Right ventricle myocardium inferior (tissue), 1 donor: ENCODE measurements at places on chromosomes 13 and 19. TPM values are rescaled to one million over a fixed set of nuclear protein-coding genes. Genes with fewer than 3 reads are reported as not detected.

The CDX2 gene
- total RNA-seq = not detected

The CYP2A6 gene
- not detected for total RNA-seq

The DAND5 gene
- 9.9 TPM for total RNA-seq

The C5AR1 gene
- total RNA-seq = 5.0 TPM

The C19orf81 gene
- total RNA-seq = 2.5 TPM

The MICU2 gene
- total RNA-seq = 60.7 TPM

The CACNA1A gene
- 0.41 TPM for total RNA-seq

The TBXA2R gene
- total RNA-seq = 4.1 TPM

The IGSF23 gene
- not detected for total RNA-seq

The POGLUT2 gene
- 3.2 TPM for total RNA-seq

The TSKS gene
- total RNA-seq = 0.57 TPM

The NCCRP1 gene
- total RNA-seq = not detected

The FRY gene
- total RNA-seq = 146 TPM

The CLIP3 gene
- 3.6 TPM for total RNA-seq

The NLRP5 gene
- total RNA-seq = not detected

The SLC27A5 gene
- total RNA-seq = 3.2 TPM

The LRRC63 gene
- not detected for total RNA-seq

The KLC3 gene
- total RNA-seq = not detected

The FAM83E gene
- not detected for total RNA-seq

The SIGLEC7 gene
- total RNA-seq = 0.87 TPM

The CLDND2 gene
- 1.7 TPM for total RNA-seq

The GJA3 gene
- 17.9 TPM for total RNA-seq

The RDH8 gene
- total RNA-seq = not detected

The TSPAN16 gene
- not detected for total RNA-seq

The EHD2 gene
- 60.5 TPM for total RNA-seq

The ZNF844 gene
- 14.3 TPM for total RNA-seq

The GSX1 gene
- total RNA-seq = not detected

The KIR3DL2 gene
- not detected for total RNA-seq

The ZNF418 gene
- total RNA-seq = 11.0 TPM

The METTL21C gene
- total RNA-seq = not detected

The RNASEH2B gene
- 46.4 TPM for total RNA-seq

The APOE gene
- total RNA-seq = 9.9 TPM

The SPIB gene
- not detected for total RNA-seq

The SIGLEC5 gene
- total RNA-seq = not detected

The ZNF132 gene
- 5.1 TPM for total RNA-seq

The HSPB6 gene
- total RNA-seq = 662 TPM

The ZNF766 gene
- 9.7 TPM for total RNA-seq

The KLK3 gene
- total RNA-seq = not detected

The PROZ gene
- total RNA-seq = not detected

The AKAP8L gene
- total RNA-seq = 76.7 TPM

The SLITRK1 gene
- total RNA-seq = not detected

The CD22 gene
- 0.19 TPM for total RNA-seq

The HIF3A gene
- total RNA-seq = 73.8 TPM
